Stimulated activated CD4-positive, alpha-beta T cell treated with anti-CD3 and anti-CD28 coated beads, Interleukin-2, amount 100 ng/mL, for 24 hours (primary cell): ENCODE measurements at places on chromosomes 7 and 10.

DNA sequence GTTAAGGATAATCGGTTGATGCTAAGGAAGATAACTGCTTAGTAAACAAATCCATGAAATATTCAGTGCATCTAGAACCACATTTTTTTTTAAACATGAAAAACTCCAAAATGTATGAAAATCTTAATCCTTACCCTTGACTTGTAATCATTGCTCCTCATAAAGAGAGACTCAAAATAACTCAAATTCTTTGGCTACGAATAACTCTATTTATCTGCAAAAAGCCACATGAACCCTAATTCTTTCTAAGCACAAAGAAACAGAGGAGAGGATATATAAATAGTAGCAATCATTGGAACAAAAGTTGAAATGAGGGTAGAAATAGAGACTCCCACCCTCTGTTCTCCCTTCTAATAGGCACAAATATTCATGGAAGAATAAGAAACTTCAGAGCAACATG lies 40.2 kb downstream of the ANK3 start:
- no peak for DNase-seq

GRCh38 chr7:112001091-112001826 lies 204.9 kb downstream of the DOCK4 start:
- DNase-seq, result no peak

DNA sequence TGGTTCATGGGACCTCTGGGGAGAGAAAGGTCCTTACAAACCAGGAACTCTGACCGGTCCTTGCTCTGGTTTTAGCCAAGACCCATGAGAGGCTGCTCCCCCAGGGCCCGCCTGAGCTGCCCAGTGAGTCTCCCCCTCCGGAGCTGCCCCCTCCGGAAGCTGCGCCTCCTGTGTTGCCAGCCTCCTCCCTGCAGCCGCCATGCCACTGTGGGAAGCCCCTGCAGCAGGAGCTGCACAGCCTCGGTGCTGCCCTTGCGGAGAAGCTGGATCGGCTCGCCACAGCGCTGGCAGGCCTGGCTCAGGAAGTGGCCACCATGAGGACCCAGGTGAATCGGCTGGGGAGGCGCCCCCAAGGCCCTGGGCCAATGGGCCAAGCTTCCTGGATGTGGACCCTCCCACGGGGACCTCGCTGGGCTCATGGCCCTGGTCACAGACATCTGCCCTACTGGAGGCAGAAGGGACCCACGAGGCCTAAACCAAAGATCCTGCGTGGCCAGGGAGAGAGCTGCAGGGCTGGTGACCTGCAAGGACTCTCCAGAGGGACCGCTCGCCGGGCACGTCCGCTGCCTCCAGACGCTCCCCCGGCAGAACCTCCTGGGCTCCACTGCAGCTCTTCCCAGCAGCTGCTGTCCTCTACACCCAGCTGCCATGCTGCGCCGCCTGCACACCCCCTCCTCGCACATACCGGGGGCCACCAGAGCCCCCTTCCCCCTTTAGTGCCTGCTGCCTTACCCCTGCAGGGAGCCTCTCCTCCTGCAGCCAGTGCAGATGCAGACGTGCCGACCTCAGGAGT lies 40.1 kb downstream of the ZNF467 start:
- no peak for DNase-seq

DNA sequence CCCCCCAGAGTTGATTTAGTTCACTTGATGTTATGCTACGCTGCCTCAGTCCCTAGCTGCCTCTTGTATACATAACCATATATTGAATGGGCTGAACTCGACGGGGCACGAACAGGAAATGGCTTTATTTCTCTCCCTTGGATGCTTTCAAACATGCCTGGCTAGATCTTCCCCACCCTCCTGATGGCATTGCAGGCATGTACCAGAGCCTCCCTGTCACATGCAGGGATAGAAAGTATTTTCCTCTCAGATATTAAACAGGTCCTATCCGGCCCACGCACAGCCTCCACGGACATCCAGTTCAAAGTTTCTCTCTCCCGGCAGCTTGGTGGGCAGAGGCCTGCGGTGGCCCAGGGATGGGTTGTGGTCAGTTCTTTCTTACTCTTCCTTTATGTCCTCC lies 422.1 kb downstream of the RPS24 start:
- DNase-seq, result no peak
